ENCODE measurements at places on chromosomes 3 and 15.

DNA sequence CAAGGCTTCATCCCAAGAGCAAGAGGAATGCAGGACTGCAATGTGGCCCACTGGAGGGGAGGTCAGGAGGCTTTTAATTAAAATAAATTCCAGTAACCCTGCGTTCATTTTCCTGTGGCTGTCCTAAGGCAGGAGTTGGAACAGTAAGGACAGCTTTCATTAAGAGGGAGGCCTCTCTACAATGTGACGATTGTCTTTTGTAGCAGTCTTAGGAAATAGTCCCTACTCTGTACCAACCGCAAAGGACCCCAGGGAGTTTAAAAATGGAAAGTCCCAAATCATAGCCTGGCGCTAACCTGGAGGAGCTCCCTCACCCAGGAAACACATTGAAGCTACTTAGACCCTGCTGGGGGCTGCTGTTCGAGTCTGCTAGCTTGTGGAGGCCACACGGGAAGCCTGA is 62.8 kb downstream of the SYNM start:
- ATAC-seq: peak; percentile 69

- ATAC-seq: no peak
Measured at GRCh38 chr3:100402891-100403290, 1.6 kb downstream of the LNP1 start.

- ATAC-seq: peak; percentile 88
Measured at GRCh38 chr3:170632780-170633179, 46.9 kb upstream of the SLC7A14 start.

DNA sequence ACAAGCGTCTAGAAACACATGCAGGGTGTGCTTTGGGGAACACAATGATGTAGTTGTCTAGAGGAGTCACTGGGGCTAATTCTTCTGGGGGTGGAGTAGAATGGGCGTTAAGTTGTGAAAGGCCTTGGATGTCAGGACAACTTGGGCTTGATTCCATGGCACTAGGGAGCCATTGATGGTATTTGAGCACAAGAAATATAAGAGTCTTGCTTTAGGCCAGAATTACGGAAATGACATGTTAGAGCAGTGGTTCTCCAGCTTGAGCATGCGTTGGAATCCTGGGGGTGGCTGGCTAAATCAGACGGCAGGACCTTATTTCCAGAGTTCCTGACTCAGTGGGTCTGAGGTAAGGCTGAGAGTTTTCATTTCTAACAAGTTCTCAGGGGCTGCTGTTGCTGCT is 29.2 kb upstream of the SMAD6 start:
- ATAC-seq: no peak

- peak; percentile 97 for ATAC-seq
Measured at GRCh38 chr3:179438841-179439240, 12.4 kb downstream of the GNB4 start.

- ATAC-seq: no peak
Measured at GRCh38 chr15:55015093-55015445, 181.7 kb downstream of the RSL24D1 start.

DNA sequence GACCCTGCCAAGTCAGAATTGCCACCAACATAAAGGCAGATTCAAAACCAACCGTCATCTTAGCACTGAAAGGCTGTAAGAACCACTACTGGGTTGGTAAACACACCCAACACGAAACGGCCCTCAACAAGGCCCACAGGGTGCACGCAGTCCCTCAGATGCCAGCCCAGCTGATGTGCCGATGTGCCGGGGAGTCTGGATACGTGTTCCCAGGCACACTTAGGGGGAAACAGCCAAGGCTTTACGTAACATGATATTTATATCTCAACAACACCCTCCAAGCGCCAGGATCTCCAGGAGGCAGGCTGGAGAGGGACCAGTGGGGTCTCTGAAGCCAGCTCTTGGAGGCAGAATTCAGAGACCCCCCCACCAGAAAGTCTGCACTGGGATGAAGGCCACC is 14.2 kb downstream of the POC1A start:
- ATAC-seq: no peak

GRCh38 chr3:69747511-69748258 is 8.4 kb downstream of the MITF start:
- no peak for ATAC-seq

GRCh38 chr15:87477737-87478686 is 778.5 kb downstream of the NTRK3 start:
- ATAC-seq: no peak

GRCh38 chr3:12970684-12971083 is 102.5 kb downstream of the IQSEC1 start:
- no peak for ATAC-seq

GRCh38 chr3:146044046-146044445 is 116.9 kb downstream of the PLOD2 start:
- ATAC-seq: no peak

GRCh38 chr15:64630396-64631107 is 144.8 kb downstream of the RBPMS2 start:
- no peak for ATAC-seq

DNA sequence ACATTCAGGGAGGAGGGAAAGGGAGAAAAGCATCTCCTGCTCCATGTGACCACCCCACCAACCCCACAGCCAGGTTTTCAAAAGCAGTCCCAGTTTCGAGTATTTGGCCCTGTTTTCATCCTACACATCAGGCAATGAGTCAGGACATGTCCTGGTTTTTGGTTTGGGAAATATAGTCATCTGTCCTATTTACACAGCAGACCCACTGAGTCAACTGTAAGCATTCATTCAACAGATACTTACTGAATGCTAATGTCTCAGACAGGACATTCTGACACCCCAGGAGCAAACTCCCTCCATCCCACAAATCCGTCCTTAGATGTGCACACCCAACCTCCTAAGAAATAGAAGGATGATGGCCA is 32.9 kb downstream of the IGDCC3 start:
- ATAC-seq: no peak

- no peak for ATAC-seq
Measured at GRCh38 chr3:189344996-189345395, 173.2 kb downstream of the TPRG1 start.

GRCh38 chr3:106263011-106263410 is 394.2 kb upstream of the CBLB start:
- ATAC-seq: no peak

Measured in stimulated activated memory B cell treated with anti-CD40 and anti-IgM and Interleukin-4, amounts not matched to agents 10 μg/mL and 1 μg/mL and 100 μg/mL, for 72 hours (primary cell).